ENCODE measurements at places on chromosomes 5 and 9.

DNA sequence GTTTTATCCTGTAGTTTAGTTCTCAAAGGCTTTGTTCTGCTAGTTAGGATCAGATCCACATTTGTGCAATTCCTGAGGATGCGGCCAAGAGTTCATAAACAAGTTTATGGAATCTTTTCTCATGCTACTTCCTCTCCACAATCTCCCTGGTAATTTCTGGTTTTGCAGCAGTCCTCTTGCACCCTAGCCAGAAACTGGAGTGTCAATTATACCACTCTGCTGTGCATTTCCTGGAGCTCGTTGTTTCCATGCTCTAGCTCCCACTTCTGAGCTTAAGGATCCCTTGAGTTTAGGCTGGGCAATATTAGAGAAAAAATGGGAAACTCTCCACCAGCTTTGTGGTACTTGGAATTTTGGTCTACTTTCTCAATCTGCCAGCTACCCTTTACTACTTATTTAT lies 474.7 kb downstream of the DIRAS2 start:
- no peak for DNase-seq

GRCh38 chr5:115571441-115571878 lies 26.9 kb upstream of the FEM1C start:
- DNase-seq: no peak

DNA sequence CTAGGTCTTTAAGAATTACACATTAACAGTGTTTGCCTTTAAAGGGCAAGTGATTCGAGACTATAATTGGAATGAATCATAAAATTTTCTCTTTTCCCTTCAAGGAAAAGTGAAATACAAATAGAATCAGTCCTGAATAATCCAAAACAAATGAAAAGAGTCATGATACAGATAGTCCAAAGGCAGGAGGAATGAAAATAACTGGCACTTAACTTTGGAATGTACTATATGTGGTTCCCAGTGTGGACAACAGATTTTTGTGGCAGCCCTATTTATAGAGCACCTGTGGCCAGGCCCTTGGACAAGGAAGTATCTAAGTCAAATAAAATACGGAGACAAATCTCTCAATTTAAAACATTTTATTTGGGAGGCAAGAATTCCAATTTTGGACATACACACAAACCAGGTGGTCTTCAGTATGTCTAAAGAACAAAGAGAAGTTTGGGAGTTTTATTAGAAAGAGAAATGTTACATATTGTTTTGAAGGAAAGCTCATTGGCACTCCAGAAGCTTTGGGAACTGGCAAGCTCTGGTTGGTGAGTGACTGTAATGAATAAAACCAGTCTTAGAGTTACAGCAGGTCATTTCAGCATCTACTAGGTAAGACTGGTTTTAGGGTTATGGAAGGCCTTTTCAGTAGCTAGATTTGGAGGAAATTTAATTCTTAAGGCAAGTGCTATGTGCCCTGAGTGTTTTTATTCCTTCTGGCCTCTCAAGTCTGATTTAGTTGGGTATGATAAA lies 116.0 kb upstream of the PAM start:
- DNase-seq: no peak

GRCh38 chr5:10427978-10428377 lies 13.7 kb upstream of the ROPN1L start:
- DNase-seq: no peak
